ENCODE measurements at places on chromosomes 4 and X.

GRCh38 chr4:157221426-157221894 lies 932 bp downstream of the GRIA2 start:
- DNase-seq, result no peak

DNA sequence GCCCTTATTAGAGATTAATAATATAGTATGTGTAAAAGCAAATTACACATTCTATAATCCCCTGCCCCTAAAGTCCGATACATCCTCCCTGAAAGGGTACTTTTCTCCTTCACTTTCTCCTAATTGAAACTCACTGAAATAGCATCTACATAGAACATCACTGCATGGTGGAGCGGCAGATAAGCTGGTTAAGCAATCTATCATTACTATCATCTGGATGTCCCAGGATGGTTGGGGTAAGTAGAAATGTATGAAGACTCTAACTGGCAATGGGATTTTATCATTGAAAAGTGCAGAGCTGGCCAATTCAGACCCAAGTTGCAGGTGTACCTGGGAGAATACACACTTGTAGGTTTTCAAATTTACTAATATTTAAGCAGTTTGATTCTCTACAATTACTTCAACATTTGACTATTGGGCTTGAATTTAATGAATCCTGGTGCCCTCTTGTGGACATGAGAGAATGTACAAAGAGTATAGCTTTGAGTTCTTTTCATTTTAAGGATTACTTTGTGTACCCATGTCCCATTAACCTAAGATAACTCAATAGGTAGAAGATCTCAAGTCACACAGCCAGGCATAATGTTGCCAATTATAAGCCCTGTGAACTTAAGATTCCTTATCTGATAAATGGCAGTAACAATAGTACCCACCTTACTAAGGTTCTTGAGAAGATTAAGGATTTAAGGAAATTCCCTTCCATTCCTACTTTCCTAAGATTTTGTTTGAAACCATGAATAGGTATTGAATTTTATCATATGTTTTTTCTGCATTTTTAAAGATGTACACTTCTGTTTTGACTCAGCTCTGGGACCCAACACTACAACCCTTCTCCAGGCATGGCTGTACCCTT lies 69.8 kb downstream of the SHROOM3 start:
- DNase-seq, result peak; percentile 39

DNA sequence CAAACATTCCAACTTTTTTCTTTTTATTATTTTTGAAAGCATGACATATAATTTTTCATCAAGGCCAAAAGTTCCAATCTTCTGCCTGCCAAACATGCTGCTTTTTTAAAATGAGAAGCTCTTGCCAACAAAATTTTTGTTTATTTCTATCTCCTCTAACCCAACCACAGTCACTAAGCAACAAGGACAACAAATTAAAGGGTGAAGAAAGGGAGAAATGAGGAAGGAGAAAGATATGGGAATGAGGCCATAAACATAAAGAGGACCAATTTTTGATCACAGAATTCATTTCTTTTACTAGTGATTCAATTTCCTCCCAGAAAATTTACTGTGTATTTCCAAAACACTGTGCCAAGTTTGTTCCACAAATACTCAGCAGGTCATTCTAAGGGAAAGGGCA lies 537.0 kb upstream of the DIAPH2 start:
- DNase-seq, result peak; percentile 0

- DNase-seq, result no peak
Observed at GRCh38 chr4:56874923-56875322, 32.8 kb upstream of the REST start.

DNA sequence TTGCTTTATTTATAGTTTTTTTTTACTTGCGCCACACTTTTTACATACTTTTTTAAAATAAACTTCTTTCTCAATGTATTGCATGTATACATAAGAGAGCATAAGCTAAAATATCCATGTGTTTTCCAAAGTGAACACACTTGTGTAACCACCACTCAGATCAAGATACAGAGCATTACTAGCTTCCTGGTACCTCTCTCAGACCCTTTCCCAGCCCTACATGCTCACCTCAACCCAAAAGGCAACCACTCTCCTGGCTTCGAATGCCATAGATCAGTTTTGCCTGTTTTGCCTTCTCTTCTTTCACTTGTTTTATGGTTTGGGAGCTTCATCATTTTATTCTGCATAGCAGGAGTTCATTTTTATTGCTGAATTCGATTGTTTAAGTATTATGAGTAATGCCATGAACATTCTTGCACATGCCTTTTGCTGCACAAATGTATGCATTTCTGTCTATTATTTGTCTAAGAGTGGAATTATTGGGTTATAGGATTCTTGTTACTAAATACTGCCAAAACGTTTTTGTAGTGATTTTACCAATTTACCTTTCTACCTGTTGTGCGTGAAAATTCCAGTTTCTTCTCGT lies 45.9 kb upstream of the NUDT6 start:
- DNase-seq, result no peak

GRCh38 chr4:68748181-68748991 lies 67.4 kb upstream of the UGT2B10 start:
- DNase-seq, result no peak

- no peak for DNase-seq
Observed at GRCh38 chr4:52111995-52112394, 60.9 kb downstream of the SPATA18 start.

DNA sequence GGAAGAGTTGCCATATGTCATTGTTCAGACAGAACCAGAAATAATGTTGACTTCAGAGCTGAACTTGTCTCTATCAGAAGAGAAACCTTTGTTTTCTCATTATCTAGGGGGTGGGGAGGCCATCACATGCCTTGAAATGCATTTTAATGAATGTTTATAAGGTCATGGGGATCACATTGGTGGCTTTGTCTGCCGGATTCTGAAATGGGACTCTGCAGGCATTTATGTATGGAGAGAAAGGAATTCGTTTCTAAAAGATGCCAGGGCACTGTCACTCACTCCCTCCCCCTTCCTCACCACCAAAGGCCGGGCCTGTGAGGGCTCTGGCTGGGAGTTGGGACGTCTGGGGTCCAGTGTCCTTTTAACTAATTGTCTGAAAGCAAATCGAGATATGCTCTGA lies 102.2 kb downstream of the MAMLD1 start:
- no peak for DNase-seq

- peak; percentile 38 for DNase-seq
Observed at GRCh38 chrX:30713061-30713525, 59.9 kb downstream of the GK start.

GRCh38 chr4:44616621-44617020 lies 34.8 kb downstream of the YIPF7 start:
- no peak for DNase-seq

Measured in fibroblast of the conjunctiva (primary cell).